Type B pancreatic cell (in vitro differentiated cells): ENCODE measurements at places on chromosomes 6 and 20.

GRCh38 chr20:53595018-53595378, 1.4 kb upstream of the ZNF217 start:
- H3K27ac ChIP-seq = peak overlapping the region; percentile 98
- no peaks in the 10 kb centered on the region for H3K27me3 ChIP-seq
- H3K36me3 ChIP-seq = no peaks in the 10 kb centered on the region
- peak overlapping the region; percentile 93 for H3K4me3 ChIP-seq

GRCh38 chr6:111872401-111873177, 663 bp downstream of the FYN start:
- peak overlapping the region; percentile 94 for H3K27ac ChIP-seq
- H3K4me3 ChIP-seq = peak overlapping the region; percentile 98
- H3K36me3 ChIP-seq = peaks cover 11% of the 10 kb centered on the region

DNA sequence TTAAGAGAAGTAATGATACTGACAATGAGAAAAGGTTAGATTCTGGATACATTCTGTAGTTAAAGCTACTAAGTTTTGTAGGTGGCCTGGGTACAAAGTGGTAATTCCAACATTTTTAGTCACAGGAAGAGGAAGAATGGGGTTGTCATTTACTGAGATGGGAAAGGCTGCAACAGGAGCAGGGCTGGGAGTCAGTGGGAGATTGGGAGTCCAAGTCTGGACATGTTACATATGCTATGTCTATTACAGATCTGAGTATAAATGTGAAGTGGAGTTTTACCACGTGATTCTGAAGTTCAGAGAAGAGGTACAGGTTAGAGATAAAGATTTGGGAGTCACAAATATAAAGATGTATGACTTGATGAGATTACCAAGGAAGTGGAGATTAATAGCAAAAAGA, 116.2 kb downstream of the RWDD2A start:
- no peaks in the 10 kb centered on the region for H3K4me1 ChIP-seq
- H3K36me3 ChIP-seq = no peaks in the 10 kb centered on the region
- no peaks in the 10 kb centered on the region for H3K27me3 ChIP-seq
- no peak overlapping the region for H3K4me3 ChIP-seq
- no peak for DNase-seq
- peak overlapping the region; percentile 5 for H3K27ac ChIP-seq

DNA sequence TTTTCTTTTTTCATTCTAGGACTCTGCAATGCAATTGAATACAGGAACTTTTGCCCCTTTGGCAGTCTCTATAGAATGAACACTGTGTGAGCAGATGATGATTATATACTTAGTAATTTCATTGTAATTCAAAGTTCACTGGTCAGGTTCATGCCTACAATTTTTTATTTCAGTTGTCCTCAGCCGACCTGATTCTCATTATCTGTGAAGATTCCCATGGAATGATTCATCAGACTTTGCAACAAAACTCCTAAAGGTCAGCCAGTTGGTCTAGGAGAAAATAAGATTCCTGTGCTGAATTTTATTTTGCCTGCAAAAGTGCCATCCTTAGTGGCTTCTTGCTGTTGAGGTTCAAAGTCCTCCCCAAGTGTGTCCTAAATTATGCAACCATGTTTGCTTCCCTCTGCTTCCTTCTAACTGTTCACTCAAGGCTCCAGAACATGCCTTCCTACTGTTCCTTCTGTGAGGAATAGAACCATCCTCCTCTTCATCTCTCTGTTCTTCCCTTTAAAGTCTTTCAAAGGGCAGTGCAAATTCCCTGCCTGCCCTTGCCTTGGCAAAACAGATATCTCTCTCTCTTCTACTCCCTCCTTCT, 194.2 kb upstream of the CNR1 start:
- no peaks in the 10 kb centered on the region for H3K4me1 ChIP-seq
- H3K27ac ChIP-seq = no peak overlapping the region
- H3K27me3 ChIP-seq = peaks cover 6% of the 10 kb centered on the region
- no peak overlapping the region for H3K4me3 ChIP-seq
- H3K36me3 ChIP-seq = no peaks in the 10 kb centered on the region

- H3K27me3 ChIP-seq = no peaks in the 10 kb centered on the region
- no peaks in the 10 kb centered on the region for H3K36me3 ChIP-seq
- no peak for DNase-seq
- no peak overlapping the region for H3K4me3 ChIP-seq
Measured at GRCh38 chr6:112409311-112409710, 62.2 kb downstream of the RFPL4B start.

DNA sequence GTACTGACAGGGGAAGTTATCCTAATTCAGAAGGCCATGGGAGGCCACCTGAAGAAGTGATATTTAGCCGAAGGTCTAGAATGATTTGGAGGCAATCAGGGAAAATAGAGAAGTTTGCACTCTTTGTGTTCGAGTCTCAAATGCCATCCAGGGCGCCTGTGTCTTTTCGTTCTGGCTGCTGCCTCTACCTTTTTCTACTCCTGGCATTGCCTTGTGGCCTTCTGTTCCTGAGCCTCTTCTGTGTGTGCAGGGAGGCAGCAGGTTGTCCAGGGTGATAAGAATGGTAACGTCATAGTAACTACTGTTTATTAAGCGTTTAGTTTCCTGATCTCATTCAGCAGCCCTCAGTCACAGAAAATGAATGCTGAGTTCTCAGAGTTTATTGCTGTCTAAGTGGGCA, 252.1 kb downstream of the FARS2 start:
- peaks cover 7% of the 10 kb centered on the region for H3K36me3 ChIP-seq
- no peaks in the 10 kb centered on the region for H3K4me1 ChIP-seq
- H3K4me3 ChIP-seq = no peak overlapping the region
- DNase-seq = no peak
- no peaks in the 10 kb centered on the region for H3K27me3 ChIP-seq
